ENCODE measurements at places on chromosomes 7 and 10. TPM values are rescaled to one million over a fixed set of nuclear protein-coding genes. Genes with fewer than 3 reads are reported as not detected.

GRCh38 chr10:79933961-79934360 is 14.9 kb downstream of the SFTPD start:
- no peak for DNase-seq

- DNase-seq = peak; percentile 19
Observed at GRCh38 chr7:106679153-106679931, 18.4 kb upstream of the CCDC71L start.

DNA sequence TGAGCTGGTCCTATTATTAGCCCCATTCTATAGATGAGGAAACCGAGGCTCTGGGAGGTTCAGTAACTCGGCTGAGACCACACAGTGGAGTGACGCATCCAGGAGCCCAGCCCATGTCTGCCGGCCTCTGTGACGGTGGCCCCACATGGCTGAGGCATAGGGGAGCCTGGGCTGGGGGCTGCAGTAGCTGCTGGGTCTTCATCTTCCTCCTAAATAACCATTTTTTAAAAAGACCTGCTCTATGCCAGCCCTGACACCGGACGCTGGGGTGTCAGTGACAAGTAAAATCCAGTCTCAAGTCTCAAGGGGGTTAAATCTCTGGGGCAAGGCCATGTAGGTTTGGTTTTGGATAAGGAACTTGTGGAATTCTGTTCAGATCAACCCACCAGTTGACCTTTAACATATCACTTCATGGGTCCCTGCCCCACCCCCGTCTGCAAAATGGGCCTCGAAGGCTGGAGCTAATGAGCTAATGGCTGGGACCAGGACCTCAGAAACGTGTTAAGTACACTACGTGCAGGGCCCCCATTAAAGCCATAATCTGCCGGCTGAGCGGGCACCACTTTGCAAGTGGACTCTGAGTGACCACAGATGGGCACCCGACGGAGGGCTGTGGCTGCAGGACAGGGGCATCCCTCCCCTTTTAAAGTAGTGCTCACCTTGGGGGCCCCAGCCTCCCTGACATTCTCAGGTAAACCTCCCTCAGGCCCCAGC is 136.5 kb upstream of the UNC5B start:
- no peak for DNase-seq

- peak; percentile 71 for DNase-seq
Observed at GRCh38 chr7:5354460-5355232, 69.0 kb downstream of the TNRC18 start.

The LRMDA gene
- 15.7 TPM for total RNA-seq

The FEZF1 gene
- not detected for total RNA-seq

DNA sequence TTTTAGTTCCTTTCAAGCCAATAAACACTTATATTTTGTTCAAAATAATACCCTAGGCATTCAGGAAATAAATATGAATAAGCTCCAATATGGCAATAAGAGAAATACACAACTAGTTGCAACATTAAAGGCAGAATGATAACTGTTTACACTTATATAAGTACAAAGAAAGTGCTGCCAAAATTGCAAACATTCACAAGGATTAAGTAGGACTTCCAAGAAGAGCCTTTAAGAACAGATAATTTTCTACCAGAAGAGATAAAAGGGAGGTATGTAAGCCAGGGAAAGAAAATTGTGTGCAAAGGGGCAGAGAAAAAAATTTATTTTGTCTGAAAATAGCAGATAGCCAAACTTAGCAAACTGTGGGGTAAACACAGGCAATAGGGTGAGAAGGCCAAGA is 83.8 kb downstream of the CTNNA3 start:
- DNase-seq = no peak

Measured in uterus (tissue), 4 donors.